ENCODE measurements at places on chromosomes 6 and 20.

- H3K4me3 ChIP-seq, result peak overlapping the region; percentile 98
- H3K36me3 ChIP-seq, result peaks cover 13% of the 10 kb centered on the region
- H3K4me1 ChIP-seq, result peaks cover 65% of the 10 kb centered on the region
- DNase-seq, result no peak
- H3K27ac ChIP-seq, result peak overlapping the region; percentile 96
Observed at GRCh38 chr6:137217801-137218472, 1.2 kb downstream of the IFNGR1 start.

GRCh38 chr6:130872250-130873095, 45.3 kb downstream of the SMLR1 start:
- H3K4me3 ChIP-seq, result no peak overlapping the region
- peak; percentile 30 for DNase-seq
- H3K36me3 ChIP-seq, result no peaks in the 10 kb centered on the region
- peaks cover 11% of the 10 kb centered on the region for H3K27me3 ChIP-seq

DNA sequence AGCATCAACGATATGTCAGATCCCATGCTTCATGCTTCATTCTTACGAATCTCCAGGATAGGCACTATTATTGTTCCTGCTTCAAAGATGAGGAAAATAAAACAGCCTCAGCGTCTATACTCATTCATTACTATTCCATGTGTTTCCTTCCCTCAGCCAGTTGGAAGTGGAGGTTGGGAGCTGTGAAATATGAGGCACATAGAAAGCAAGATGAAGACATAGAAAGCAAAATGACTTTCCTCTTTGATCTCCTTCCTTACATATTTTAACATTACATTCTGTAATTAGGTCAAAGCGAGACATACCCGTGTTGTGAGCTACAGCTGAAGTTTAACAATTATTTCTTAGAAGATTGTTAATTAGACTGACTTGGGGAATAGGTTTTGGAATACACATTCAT, 125.4 kb downstream of the FYN start:
- H3K4me3 ChIP-seq, result peak overlapping the region; percentile 29
- peak overlapping the region; percentile 89 for H3K27ac ChIP-seq
- H3K27me3 ChIP-seq, result no peaks in the 10 kb centered on the region
- DNase-seq, result no peak
- H3K36me3 ChIP-seq, result peaks cover 75% of the 10 kb centered on the region
- peaks cover 95% of the 10 kb centered on the region for H3K4me1 ChIP-seq

DNA sequence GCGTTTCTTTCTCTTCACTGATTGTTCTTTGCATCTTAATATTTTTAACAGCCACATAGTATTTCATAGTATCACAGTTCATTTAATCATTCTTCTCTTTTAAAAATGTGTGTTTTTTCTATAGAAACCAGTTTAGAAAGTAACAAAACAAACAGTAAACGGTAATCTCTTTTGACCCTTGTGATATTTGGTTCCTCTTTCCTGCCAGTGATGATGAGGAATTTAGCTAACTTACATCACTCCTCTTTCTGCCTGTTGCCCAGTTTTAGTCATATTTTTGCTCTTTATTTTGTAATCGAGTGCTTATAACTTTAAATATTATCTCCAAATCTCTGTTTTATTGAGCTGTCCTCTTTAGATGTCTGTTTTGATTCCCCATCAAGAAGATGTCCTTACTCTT, 38.1 kb upstream of the ZBTB24 start:
- DNase-seq, result no peak
- H3K4me1 ChIP-seq, result peaks cover 6% of the 10 kb centered on the region
- H3K4me3 ChIP-seq, result no peak overlapping the region
- peaks cover 1% of the 10 kb centered on the region for H3K36me3 ChIP-seq
- H3K27ac ChIP-seq, result no peak overlapping the region

DNA sequence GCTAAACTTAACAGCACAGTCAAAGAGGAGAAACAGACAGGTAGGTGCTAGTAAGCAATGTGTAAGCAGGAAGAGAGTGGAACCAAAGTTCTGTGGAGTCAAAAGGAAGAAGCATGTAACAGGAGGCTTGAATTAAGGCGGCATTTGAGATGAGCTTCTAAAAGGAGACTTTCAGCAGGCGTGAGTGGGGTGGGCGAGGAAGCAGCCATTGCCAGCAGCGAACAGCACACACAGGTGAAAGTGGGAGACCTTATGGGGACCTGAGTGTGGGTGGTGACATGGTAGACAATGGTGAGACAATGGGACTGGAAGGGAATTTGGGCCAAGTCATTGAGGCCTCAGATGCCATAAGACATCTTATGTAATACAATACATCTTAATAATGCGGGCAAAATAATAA, 195.0 kb downstream of the PAX1 start:
- no peaks in the 10 kb centered on the region for H3K27me3 ChIP-seq
- H3K27ac ChIP-seq, result no peak overlapping the region
- H3K4me1 ChIP-seq, result no peaks in the 10 kb centered on the region

DNA sequence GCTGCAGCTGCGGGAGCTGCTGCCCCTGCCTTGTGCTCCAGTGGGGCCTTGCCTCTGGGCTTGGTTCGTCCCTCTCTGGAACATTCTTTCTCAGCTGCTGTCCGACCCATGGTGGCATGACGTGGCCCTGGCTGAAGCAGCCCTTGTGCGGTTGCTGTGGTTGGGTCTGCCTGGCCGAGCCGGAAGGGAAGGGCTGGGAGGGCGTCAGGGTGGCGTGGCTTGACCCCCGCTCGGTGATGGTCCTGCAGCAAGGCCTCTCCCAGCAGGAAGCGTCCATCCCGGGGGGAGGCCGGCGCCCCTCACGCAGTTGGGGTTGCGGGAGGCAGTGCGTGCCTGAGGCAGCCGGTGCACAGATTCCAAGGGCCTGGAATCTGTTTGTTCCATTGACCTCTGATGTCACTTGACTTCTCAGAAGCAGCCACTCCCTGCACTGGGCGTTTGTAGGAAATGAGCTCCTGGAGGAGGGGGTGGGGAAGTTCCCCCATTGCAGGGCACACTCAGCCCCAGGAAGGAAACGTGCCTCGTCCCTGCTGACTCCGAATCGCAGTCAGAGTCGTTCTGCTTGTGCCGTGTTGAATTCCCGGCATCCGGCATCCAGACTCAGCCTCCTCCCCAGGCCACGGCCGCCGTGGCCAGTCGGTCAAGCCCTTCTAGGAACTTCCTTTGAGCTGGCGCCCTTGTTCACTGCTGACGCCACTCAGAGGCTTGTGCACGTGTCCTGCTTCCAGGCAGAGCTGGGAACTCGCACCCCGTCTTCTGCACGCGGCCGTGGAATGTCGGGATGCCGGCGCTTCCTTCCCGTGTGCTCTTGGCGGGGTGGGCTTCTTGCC, 9.7 kb upstream of the TNFRSF6B start:
- no peak for DNase-seq
- peaks cover 9% of the 10 kb centered on the region for H3K36me3 ChIP-seq
- peaks cover 4% of the 10 kb centered on the region for H3K4me1 ChIP-seq
- no peak overlapping the region for H3K27ac ChIP-seq
